Fibroblast of pulmonary artery (primary cell): ENCODE measurements at places on chromosomes 5 and 9.
A peak's percentile ranks its signal among the peaks of the same experiment; 100 is the strongest.

- DNase-seq: no peak
Observed at GRCh38 chr5:170599756-170600155, 95.9 kb downstream of the KCNIP1 start.

DNA sequence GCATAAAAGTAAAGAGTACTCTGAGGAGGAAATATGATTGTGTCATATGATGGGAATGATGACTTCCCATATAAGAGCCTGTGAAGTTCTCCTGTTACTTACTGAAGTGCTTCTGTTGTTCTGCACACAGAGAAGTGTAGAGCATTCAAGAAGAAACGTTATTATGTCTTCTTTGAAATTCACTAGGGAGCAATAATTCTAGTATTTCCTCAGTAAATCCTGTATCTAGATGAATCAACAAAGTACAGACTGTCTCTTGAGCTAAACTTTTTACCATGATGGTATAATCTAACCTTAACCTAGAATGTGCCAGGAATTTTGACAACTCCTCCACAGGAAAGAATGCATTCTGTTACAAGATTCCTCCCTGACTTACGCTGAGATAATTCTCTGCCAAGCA, 18.9 kb upstream of the GHR start:
- peak; percentile 24 for DNase-seq

DNA sequence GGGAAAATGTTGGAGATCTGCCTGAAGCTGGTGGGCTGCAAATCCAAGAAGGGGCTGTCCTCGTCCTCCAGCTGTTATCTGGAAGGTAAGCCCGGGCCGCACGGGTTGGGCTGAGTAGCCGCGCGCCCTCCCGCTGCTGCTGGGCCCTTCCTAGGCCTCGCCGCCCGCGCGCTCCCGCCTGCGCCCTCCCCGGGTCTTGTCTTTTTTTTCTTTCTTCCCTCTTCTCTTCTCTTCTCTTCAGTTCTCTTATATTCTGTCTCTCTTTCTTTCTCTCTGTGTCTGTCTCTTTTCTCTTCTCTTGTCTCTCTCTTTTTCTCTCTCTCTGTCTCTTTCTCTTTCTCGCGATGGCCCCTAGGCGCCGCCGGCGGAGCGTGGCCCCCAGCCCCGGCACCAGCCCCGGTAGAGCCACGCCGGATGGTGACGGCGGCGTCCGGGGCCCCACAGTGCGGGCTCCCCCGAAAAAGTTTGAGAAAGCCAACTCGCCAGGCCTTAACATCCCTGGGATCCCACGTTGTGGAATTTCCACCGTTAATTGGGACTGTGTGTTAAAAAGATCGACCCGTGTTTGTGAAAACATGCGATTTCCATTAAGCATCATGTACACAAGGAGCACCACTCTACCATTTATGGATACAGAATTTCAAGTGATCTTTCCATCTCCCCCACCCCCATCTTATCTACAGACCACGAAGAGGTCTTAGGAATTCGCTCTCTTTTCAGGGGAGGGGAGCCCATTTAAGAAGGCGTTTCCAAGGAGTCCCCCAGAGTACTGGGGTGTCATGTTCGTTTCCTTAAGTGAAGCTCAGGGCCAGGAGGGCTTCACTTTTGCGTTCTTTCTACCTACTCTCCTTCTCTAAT, 616 bp downstream of the ABL1 start:
- peak; percentile 50 for DNase-seq

DNA sequence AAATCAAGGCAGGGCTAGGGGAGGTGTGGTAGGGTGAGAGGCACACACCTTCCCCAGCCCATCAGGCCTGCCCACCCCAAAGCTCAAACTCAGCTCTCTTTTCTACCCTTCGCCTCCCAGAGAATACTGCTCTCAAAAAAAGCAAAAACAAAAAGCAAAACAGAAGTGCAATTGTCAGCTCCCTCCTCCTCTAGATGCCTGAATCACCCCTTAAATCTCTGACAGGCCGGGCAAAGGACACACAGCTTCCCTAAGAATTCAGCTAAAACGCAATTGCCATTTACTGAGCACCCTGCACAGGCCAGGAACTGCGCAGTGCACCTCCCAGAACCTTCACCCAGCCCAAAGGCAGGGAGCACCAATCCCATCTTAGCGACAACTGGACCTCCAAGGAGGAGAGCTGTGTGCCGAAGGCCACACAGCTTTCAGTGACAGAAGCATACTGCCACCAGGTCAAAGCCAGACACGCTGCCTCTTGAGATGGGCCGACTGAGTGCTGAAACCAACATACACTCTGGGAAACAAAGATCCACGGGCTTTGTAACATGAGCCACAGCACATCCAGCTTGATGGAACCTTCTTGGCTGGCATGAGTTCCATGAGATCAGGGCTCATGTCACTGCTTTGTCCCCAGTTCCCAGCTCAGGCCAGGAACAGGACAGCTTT, 53.4 kb upstream of the STXBP1 start:
- DNase-seq: no peak
